A172 (cell line): ENCODE measurements at places on chromosomes 5 and 9.

DNA sequence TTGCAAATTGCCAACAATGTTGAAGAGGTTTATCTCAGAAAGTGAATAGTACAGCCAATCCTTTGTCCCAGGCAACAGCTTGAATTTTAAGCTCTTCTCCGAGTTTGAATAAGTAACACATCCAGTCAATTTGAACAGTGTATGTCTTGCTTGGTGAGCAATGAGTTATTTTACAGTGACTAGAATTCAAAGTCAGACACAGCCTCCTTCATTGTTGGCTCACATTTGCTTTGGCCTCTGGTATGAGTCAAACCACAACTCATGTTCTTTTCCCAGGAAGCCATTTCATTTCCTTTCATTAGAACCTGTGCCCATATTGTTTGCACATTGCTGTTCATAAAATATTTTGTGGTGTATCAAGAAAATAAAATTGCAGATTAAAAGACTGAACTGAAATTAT, 622.0 kb upstream of the DAB2 start:
- DNase-seq = peak; percentile 44

DNA sequence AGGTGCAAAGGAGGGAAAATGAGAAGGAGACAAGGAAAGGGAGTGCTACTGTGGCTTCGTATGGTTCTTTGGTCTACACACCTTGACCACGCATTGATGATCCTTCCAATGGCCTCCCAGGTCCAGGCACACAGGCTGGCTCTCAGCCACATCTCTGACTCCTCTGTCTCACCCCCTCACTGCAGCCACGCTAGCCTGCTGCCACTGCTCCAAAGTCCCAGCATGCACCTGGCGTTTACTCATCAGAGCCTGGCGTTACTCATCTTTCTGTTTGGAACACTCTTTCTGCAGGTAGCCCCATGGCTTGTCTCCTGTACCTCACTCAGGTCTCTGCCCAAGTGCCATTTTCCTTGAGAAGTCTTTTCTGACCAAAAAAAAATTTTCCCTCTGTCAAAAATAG, 195.5 kb downstream of the SNCAIP start:
- DNase-seq = no peak

DNA sequence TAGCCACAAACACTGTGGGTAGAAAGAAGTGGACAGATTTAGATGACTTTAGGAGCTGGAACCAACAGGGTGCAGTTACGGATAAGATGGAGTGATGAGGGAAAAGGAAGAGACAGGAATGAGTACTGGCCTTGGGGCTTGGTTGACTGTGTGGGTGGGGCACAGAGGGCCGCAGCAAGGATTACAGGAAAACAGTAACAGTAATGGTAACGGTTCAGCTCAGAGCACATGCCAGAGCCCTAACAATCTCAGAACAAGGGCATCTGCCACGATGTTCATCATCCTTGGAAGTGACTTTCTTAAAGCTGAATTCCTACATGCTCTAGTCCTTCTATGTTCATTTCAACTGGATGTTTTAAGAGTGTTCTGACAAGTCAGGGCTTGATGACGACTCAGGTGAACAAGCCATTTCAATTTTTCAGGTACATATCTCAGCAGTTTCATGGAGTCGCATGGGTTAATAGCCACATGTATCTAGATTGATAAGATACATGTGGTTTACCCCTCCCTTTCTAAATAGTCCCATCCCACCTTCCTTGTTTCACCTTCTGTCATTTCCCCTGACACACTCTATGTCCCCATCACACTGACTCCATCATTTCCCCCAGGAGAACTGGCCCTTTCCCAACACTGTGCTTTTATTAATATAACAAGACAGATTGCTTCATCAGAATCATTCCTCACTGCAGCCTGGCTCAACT, 65.0 kb downstream of the CEMIP2 start:
- DNase-seq = no peak

- DNase-seq = no peak
Observed at GRCh38 chr5:170590566-170590965, 86.7 kb downstream of the KCNIP1 start.

DNA sequence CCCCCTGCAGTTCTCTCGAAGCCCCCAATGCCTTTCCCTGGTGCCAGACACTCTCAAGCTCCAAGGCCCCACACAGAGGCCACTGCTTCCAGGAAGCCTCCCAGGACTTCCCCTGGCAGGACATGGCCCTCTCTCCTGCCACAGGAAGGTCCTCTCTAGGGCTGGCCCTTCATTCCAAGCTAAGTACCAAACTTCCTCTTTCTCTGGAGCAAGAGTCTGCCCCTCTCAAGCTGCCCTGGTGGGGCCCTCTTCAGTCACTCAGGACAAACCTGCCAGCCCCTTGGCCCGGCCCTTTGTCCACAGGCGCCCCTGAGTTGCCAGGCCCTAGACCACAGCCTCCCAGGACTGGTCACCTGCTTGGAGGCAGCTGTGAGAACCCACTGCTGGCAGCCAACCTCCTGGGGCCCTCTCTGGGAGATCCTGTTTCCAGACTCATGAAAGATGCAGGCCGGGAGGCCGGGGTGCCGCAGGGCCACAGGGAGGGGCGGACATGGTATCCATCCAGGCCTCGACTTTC, 6.6 kb downstream of the NINJ1 start:
- no peak for DNase-seq

DNA sequence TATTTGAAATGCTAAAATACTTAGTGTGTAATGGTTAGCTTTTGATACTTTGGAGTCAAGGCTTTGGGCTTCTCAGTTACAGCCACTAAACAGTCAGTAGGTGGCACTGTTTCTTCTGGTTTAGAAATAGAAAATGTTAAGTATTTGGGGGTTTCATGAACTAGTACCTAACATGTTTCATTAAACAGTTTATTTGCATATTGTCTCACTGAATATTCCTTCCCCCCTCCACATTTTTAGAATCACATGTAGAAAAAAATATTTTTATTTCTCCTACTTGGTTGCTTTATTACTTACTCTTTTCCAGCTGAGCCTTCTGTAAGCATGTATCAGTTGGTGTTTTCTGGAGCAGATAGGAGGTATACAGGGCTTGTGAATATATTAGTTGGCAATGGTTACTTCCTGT, 48.0 kb downstream of the IPO11 start:
- DNase-seq = peak; percentile 44

GRCh38 chr5:119342406-119342805, 13.4 kb upstream of the TNFAIP8 start:
- DNase-seq = no peak

DNA sequence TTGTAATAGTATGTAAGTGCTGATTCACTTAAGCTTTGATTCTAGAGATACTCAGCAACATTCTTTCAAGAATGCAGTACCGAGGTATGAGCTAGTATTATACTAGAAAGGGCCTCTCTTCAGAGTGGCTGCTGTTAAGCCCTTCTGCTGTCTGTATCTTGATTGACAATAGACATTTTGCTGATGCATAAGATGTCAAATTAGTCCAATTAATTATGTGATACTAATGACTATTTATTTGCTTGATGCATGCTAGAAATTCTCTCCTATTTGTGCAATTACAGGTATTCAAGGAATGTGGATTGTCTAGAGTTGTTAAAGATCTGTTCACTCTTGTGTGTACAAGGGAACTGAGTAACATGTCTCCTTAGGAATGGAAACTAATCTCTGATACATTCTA, 92.3 kb upstream of the PTGER4 start:
- no peak for DNase-seq

GRCh38 chr5:151683986-151684588, 2.6 kb downstream of the SPARC start:
- DNase-seq = no peak

DNA sequence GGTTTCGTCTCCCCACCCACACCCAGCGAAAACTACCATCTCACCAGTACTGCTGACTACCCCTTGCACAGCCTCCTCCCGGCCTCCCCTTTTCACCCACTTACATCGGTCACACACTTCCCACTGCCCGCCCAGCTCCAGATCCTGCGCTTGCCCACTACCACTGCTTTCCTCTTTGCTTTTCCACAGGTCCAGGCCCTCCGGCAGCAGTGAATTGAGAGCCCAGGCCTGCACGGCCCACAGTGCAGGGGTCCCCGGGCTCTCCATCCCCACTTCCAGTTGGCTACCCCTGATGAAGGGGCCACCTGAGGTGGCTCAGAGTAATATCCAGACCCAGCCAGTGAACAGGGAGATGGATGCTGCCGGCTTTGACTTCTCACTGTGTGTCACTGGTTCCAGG, 120.2 kb upstream of the FSTL4 start:
- DNase-seq = no peak

GRCh38 chr5:93598091-93599000, 15.3 kb downstream of the NR2F1 start:
- DNase-seq = no peak

DNA sequence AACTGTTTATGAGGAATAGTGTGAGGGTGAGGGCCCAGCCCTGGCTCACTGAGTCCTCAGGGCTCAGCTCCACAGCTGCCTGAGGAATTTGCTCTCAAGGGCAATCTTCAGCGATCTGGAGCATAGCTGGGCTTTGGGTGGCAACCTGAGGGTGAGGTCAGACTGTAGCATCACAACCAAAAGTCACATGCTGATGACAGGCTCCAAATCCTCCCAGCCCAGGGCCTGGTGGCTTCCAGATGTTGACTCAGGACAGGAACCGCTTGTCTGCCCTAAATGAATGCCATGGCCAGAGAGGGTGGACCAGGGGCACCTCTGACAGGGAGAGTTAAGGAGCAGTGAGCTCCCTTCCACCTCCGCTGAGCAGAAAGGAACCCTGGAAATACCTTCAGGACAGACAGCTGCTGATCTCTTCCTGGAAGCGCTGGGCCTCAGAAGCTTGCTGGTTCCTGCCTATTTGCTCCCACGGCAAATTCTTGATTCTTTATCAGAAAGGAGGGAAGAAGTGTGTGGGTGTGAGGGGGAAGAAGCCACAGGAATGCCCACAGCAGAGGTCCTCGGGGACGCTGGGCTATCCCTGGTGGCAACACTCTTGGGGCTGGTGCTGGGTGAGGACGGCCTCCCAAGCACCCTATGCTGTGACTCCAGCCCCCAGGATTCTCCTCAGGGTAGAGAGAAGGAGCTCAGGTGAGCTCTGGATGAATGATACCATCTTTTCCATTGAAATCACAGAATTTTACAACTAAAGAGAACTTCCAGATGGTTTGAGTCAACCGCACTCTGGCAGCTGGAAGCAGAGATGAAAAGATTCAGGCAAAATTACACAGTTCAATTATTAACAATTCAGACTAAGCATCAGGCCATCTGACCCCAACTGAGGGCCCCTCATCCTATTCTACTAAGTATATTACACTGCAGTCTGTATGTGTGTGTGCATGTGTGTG, 13.8 kb upstream of the CTSL start:
- DNase-seq = peak; percentile 90

DNA sequence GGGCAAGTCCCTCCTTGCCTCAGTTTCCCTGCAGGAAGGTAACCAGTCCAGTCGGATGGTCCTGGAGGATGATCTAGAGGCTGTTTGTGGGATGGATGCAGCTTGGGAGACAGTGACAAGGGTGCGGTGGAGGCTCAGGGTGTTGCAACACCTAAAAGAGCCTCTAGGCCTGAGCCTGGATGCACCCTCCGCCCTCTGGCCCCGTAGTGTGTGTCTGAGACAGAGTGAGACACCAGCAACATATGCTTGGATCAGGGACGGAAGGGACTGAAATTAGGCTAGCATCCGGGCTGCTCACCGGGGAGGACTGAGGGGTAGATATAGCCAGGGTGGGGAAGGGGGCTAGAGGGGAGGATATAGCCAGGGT, 1.1 kb downstream of the CRAT start:
- DNase-seq = no peak

- DNase-seq = no peak
Observed at GRCh38 chr5:23029290-23029689, 176.1 kb upstream of the CDH12 start.

DNA sequence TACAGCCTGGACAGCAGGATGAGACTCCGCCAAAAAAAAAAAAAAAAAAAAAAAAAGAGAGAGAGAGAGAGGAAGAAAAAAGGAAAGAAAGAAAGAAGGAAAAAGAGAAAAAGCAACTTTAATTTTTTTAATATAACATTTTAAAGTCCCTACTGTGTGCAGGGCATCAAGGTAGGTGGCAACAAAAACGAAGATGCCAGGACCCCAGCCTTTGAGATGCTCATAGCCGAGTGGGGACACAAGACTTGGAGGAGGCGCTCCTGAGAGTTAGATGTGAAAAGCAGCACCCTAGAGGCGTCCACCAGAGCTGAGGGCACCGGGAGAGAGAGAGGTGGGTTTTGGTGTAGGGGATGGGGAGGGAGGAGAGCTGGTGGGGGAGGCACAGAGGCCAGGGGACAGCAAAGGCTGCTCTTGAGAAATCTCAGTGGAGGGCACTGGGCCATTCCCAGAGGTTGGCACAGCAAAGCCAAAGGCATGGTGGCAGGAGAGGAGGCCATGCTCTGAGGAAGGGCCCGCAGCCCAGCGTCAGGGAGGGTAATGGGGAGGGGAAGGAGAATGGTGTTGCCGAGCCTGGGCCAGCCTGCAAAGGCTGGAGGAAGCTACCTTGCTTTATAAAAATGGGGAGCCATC, 135.6 kb downstream of the C9orf50 start:
- DNase-seq = no peak

DNA sequence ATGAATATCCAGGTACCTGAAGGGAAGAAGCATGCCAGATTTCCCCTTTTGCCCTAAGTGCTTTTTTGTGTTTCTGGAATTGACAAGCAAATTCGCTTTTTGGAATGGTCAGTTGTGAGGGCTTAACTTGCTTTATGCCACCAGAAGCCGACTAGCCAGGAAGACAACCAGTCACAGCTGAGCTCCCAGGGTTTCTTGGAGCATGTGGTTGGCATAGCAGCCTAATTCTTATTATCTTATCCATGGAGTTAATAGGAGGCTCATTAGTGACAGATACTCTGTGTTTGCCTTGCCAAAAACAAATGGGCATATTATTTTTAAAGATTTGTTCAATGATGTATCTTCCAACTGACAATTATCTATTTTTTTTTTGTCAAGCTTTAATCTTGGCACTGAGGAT, 500.7 kb downstream of the PTPRD start:
- DNase-seq = no peak

- DNase-seq = no peak
Observed at GRCh38 chr5:155434267-155434666, 420.7 kb downstream of the KIF4B start.

DNA sequence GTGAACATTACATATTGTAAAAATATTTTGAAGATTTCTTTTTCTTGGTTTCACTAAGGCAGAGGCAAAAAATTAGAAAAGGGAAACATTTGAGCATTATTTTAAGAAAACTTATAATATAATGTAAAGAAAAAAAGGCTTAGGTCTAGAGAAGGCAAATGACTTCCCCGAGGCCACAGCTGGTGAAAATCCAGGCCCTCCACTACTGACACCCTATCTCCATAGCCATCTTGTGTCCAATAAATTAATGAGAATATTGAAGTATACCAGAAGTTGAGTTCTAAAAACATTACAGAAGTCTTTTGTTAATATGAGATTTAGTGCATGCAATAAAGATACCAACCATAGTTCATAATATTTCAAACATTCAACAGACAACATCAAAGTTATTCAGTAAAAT, 459.9 kb upstream of the RORB start:
- DNase-seq = no peak
